Stimulated activated CD8-positive, alpha-beta memory T cell treated with anti-CD3 and anti-CD28 coated beads, Interleukin-4, amount 100 ng/mL, for 4 hours (primary cell): ENCODE measurements at places on chromosomes 3 and 15.

GRCh38 chr3:134370611-134371531, 3.4 kb downstream of the AMOTL2 start:
- DNase-seq = no peak

DNA sequence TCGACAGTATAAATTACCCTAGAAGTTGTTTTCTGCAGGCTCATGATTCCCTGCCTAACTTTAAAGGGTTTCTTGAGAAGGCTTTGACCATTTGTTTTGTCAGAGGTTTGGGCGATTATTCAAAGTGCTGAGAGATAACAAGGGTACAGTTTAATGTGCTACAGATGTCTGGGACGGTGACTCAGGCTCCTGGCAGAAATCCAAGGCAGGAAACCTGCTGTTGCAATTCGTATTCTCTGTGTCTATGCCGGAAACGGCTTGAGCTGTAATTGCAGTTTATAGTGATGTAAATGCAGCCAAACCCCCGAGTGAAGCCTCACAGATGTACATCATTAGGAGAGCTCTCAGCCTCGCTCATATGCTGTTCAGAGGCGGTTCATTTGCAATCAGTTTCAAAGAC, 65.6 kb downstream of the SYNPR start:
- DNase-seq = no peak

DNA sequence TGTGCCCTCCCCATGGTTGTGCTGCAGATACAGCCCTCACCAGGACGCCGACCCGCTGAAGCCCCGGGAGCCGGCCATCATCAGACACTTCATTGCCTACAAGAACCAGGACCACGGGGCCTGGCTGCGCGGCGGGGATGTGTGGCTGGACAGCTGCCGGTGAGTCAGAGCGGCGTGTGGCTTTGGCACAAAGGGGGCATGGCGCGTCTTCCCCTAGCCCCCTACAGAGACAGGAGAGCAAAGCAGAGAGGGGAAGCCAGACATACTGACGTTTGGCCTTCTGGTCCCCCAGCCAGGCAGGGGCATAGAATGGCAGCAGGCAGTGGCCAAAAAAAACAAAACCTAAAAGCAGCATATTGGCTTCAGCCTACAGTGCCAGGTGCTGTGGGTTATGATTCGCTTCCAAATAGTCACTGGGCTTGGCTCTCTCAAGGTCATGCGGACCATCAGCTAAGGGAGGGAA, 64.0 kb downstream of the MESD start:
- DNase-seq = no peak

GRCh38 chr15:45583731-45584639, 3.2 kb upstream of the BLOC1S6 start:
- no peak for DNase-seq

DNA sequence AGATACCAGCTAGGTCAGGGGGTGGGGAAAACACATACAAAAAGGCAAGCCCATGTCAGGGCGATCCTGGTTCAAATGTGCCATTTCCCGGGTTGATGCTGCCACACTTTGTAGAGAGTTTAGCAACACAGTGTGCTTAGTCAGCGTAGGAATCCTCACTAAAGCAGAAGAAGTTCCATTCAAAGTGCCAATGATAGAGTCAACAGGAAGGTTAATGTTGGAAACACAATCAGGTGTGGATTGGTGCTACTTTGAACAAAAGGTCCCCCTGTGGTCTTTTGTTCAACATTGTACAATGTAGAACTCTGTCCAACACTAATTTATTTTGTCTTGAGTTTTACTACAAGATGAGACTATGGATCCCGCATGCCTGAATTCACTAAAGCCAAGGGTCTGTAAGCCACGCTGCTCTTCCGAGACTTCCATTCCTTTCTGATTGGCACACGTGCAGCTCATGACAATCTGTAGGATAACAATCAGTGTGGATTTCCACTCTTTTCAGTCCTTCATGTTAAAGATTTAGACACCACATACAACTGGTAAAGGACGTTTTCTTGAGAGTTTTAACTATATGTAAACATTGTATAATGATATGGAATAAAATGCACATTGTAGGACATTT, 28.9 kb downstream of the TPM1 start:
- no peak for DNase-seq

GRCh38 chr3:9810433-9810770, 340 bp downstream of the TTLL3 start:
- no peak for DNase-seq

DNA sequence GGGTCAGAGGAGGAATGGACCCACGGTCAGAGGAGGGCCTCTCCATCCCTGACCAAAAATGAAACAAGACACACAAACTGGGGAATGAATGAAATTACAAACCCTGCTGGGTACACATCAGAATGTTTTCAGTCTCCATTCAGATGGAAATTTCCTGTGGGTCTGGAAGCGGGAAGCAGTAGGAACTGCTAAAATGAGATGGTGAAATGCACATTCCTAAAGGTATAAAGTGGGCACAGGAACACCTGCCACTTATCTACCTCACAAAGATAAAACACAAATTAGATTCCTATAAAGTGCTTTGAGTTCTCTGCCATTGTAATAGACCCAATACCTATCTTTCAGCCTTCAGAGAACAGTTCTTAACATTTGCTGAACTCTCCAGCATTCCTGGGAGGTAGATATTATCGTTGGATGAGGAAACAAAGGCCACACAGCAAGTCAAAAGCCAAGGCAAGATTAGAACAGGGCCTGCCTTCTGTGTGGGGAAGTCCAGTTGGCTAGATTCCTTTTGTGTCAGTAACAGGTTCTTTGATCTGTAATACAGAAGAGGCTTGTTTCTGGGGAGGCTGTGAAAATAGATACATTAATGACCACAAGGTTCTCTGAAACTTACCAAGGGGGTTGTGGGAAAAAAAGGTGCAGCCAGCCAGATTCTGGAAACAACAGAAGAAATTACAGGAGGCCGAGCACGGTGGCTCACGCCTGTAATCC, 98.4 kb downstream of the IGF2BP2 start:
- DNase-seq = no peak

- DNase-seq = no peak
These were observed 101.7 kb upstream of the RAP2B start for GRCh38 chr3:153060346-153060745.

DNA sequence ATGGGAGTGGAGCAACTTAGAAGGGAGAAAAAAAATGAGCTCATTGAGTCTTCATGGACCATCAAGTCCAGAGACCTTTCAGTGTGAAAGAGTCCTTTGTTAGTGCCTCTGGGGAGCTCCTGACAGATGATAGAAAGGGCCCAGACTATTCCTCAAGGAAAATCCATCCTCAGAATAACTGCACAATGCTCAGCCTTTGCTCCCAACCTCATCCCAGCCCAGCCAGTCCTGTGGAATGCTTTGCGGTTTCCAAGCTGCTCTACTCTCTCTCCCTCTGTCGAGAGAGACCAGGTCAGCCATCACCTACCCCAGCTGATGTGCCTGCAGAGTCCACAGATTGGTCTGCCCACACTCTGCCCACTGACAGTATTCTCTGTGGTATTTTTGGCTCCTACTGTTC, 406.2 kb downstream of the MFSD1 start:
- no peak for DNase-seq

GRCh38 chr15:29270169-29270955, 740 bp upstream of the NSMCE3 start:
- DNase-seq = no peak

- no peak for DNase-seq
These were observed 17.8 kb upstream of the FGF12 start for GRCh38 chr3:192745150-192745549.

GRCh38 chr3:60598671-60599070, 652.6 kb downstream of the FHIT start:
- DNase-seq = no peak

DNA sequence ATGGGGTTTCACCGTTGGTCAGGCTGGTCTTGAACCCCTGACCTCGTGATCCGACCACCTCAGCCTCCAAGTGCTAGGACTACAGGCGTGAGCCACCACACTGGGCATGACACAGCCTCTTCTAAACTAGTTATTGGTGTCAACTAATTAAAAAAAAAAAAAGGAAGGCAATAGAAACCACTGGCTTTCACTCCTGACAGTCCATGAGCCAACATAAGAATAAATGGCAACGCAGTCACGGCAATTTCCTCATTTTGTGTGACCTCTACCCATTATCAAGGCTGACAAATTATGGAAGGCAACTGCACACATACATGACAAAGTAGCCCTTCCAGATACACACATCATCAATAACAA, 5.9 kb downstream of the ARHGEF3 start:
- no peak for DNase-seq

- DNase-seq = no peak
These were observed 71.9 kb upstream of the CHRNB4 start for GRCh38 chr15:78712797-78713515.

- no peak for DNase-seq
These were observed 58.9 kb downstream of the RAB7A start for GRCh38 chr3:128784843-128785242.

GRCh38 chr3:85710490-85710889, 751.7 kb downstream of the CADM2 start:
- no peak for DNase-seq

- no peak for DNase-seq
These were observed 13.7 kb downstream of the LRTM1 start for GRCh38 chr3:54914180-54914579.

DNA sequence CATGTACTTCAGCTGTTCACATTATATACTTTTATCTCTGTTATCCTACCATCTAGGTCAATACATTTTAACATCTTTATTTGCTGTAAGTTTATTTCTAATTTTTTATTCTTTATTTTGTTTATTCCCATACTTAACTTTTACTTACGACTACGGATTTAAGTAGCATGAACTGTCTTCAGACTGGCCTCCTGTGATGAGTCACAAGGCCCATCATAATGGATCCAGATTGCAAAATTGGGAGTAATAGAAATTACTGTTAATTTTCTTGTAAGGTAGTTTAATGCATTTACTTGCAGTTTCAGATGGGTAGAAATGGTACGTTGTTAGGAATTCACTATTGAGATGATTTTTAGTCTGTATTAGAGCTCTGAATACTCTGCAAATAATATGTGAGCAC, 45.9 kb downstream of the PPARG start:
- no peak for DNase-seq

DNA sequence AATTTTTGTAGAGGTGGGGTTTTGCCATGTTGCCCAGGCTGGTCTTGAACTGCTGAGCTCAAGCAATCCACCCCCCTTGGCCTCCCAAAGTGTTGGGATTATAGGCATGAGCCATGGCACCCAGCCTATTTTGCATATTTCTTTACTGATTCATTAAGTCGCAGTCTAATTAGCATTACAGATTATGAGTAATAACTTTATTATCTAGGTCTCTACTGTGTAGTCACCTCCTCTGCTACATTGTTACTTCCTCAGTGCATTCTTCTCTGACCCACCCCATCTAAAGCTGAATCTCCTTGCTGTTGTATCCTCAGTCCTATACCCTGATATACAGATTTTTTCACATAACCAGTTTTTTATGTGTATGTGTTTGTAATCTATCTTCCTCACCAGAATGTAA, 61.7 kb downstream of the TFDP2 start:
- no peak for DNase-seq

DNA sequence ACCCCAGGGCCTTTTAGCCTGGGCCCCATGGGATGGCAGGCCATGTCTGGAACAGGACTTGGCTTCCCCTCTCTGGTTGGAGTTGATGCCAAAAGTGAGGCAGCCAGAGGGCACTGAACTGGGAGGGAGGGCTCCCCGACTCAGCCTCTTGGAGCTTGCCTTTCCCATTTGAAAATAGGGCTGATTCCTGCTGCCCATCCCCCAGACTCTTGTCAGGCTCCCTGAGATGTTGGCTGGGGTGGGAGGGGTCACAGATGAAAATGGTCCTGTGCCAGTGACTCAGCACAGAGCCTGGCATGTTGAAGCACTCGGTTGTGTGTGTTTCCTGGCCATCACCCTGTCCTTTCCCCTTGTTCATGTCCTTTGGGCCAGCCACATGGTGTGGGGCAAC, 6.6 kb downstream of the PPCDC start:
- no peak for DNase-seq

DNA sequence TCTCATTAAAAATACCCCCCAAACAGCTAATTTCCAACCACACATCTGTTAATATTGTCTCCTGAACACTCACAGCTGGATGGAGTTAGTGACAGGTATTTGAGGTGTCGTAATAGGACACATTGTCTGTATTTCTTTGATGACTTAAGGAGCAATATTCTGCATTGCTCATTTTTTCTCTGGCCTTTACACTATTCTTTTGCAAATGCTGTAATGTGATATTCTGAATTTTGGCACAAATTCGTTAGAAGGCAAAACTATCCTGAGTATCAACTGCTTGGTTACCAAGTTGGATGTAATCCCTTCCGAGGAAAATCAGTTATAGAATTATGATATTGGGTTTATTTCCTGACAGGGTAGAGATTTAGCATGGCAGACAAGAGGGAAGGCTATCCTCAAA, 1030.2 kb downstream of the MCTP2 start:
- DNase-seq = no peak

GRCh38 chr3:153577059-153577736, 415.2 kb downstream of the RAP2B start:
- no peak for DNase-seq

DNA sequence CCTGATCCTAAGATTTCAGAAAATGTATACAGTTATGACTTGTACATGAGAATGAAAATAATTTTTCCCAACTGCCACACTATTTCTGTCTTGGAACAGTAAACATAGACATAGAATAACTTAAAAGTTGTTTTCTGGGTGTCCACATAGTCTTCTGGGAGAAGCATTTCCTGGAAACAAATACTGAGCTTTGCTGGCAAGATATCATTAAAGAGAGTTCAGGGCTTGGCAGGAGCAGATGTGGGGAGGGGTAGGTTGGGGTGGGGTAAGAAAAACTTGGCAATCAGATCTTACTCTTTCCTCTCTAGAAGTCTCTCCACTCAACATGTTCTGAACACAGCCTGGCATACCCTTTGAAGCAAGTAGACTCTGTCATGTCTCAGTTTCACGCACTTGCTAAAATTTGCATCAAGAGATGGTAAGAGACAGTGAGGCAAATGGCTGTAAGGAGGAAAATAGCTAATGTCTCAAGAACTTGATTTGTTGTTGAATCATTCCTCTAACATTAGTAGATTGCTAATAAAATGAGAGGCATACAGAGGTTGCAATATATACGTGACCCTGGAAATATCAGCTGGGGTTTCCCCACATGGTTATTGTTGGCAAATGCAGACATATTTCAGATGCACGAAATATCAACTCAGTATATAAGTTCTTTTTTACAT, 27.3 kb upstream of the ABI3BP start:
- DNase-seq = no peak

- DNase-seq = no peak
These were observed 12.3 kb upstream of the BDH1 start for GRCh38 chr3:197567904-197568681.

- no peak for DNase-seq
These were observed 132.4 kb upstream of the LPP start for GRCh38 chr3:188021502-188022040.
